CD4-positive, alpha-beta memory T cell (primary cell): ENCODE measurements at places on chromosomes 2 and 18. TPM values are rescaled to one million over a fixed set of nuclear protein-coding genes. Genes with fewer than 3 reads are reported as not detected.

UGT1A4 gene
- total RNA-seq, result not detected

FEV gene
- total RNA-seq, result not detected

FOXD4L1 gene
- total RNA-seq, result 0.52 TPM

TRPM8 gene
- not detected for total RNA-seq

XIRP2 gene
- total RNA-seq, result not detected

UGT1A9 gene
- not detected for total RNA-seq

ALK gene
- not detected for total RNA-seq

LINC00305 gene
- not detected for total RNA-seq

SKOR2 gene
- not detected for total RNA-seq

ZNF396 gene
- 5.5 TPM for total RNA-seq

UNC80 gene
- total RNA-seq, result not detected

PLEK gene
- total RNA-seq, result 9.1 TPM

GLI2 gene
- total RNA-seq, result not detected

ZBTB7C gene
- not detected for total RNA-seq

HPCAL1 gene
- 77.1 TPM for total RNA-seq

SH3RF3 gene
- total RNA-seq, result 2.2 TPM

PAX3 gene
- not detected for total RNA-seq

CTAGE1 gene
- not detected for total RNA-seq

DCDC2C gene
- total RNA-seq, result not detected

PRSS56 gene
- total RNA-seq, result not detected

PTPRM gene
- 20.1 TPM for total RNA-seq

LRRC30 gene
- total RNA-seq, result not detected

SLC30A3 gene
- not detected for total RNA-seq

ATOH8 gene
- total RNA-seq, result not detected

GALNT5 gene
- total RNA-seq, result not detected

PECR gene
- 16.8 TPM for total RNA-seq

PDE11A gene
- total RNA-seq, result not detected

MALT1 gene
- 96.7 TPM for total RNA-seq

IGFBP5 gene
- not detected for total RNA-seq

FAM110C gene
- 2.1 TPM for total RNA-seq

NOSTRIN gene
- total RNA-seq, result not detected

SUCLG1 gene
- 46.5 TPM for total RNA-seq

RGPD3 gene
- 0.47 TPM for total RNA-seq

KIAA2012 gene
- not detected for total RNA-seq

ABCG5 gene
- total RNA-seq, result not detected

NEU2 gene
- not detected for total RNA-seq

NETO1 gene
- total RNA-seq, result not detected

PID1 gene
- 0.55 TPM for total RNA-seq

IFT172 gene
- 24.4 TPM for total RNA-seq

FHL2 gene
- 0.33 TPM for total RNA-seq

TMEM150A gene
- 13.3 TPM for total RNA-seq

LCT gene
- 0.06 TPM for total RNA-seq

MGAT5 gene
- total RNA-seq, result 78.1 TPM

GAD1 gene
- not detected for total RNA-seq

AQP12B gene
- total RNA-seq, result not detected

IL1B gene
- total RNA-seq, result 1.3 TPM

CIB4 gene
- total RNA-seq, result not detected

DNAH7 gene
- not detected for total RNA-seq

CCDC68 gene
- total RNA-seq, result not detected

KCNG2 gene
- total RNA-seq, result not detected
